ENCODE measurements at places on chromosomes 13 and 19.

DNA sequence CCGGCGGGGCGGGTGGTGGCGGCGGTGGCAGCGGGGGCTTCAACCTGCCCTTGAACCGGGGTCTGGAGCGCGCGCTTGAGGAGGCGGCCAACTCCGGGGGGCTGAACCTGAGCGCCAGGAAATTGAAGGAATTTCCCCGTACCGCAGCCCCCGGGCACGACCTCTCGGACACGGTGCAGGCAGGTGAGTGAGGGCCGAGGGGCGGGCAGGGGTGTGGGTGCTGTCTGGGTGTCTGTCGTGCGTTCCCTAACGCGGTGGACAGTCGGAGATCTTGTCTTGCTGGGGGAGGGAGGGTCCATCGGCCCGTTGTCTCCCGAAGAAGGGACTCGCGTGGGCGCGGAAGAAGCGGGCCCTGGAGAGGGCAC, 533 bp downstream of the LRCH1 start:
- H3K27ac ChIP-seq = no peak overlapping the region
- DNase-seq = peak; percentile 19
- H3K27me3 ChIP-seq = peaks cover 45% of the 10 kb centered on the region
- H3K4me3 ChIP-seq = peak overlapping the region; percentile 77
- no peaks in the 10 kb centered on the region for H3K4me1 ChIP-seq

- no peaks in the 10 kb centered on the region for H3K36me3 ChIP-seq
- DNase-seq = peak; percentile 72
- H3K27ac ChIP-seq = no peak overlapping the region
- no peak overlapping the region for H3K4me3 ChIP-seq
- H3K27me3 ChIP-seq = no peaks in the 10 kb centered on the region
- H3K4me1 ChIP-seq = peaks cover 5% of the 10 kb centered on the region
These were observed 264.5 kb downstream of the TDRD3 start for GRCh38 chr13:60661521-60661920.

DNA sequence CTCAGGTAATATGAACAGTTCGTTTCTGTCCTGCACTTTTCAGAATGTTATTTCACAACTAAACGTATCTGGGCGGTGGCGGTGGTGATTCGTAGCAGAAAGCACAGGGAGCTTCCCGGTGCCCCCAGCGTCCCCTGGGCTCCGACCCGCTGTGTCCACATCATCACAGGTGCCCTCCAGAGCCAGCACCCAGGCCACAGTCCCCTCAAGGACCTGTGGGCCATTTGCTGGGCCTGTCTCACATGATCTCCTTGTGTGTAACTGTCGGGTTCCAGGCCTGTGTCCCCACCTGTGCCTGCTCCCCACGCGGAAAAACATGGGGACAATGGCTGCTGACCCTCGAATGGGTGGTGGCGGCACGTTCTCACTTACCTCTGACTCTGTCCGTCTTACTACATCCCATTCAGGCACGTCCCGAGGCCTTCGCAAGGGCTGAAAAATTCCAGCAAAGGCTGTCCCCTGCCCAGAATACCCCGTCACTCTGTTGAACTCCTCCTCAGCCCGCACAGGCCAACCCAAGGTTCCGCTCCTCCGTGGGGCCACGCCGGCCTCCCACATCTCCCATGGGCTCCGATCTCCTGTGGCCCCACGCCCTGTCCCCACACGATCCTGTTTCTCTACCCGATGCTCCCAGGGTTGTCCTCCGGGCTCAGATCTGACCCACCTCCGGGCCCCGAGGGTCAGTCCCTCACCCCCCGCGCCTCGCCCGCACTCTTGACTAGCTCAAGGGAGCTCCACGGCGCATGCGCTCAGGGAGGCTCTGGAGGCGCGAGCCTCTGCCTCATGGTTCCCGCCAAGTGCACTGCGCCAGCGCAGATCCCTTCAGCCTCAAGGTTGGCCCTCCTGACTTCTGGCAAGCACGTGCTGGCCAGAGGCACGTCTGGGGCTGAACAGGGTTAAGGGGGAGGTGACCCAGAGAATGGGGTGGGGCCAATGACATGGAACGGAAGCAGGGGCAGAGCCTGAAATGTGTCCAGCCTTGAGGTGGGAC, 21.2 kb downstream of the DEDD2 start:
- H3K27ac ChIP-seq = no peak overlapping the region
- no peaks in the 10 kb centered on the region for H3K36me3 ChIP-seq
- H3K4me3 ChIP-seq = no peak overlapping the region
- peaks cover 6% of the 10 kb centered on the region for H3K27me3 ChIP-seq
- H3K4me1 ChIP-seq = no peaks in the 10 kb centered on the region

DNA sequence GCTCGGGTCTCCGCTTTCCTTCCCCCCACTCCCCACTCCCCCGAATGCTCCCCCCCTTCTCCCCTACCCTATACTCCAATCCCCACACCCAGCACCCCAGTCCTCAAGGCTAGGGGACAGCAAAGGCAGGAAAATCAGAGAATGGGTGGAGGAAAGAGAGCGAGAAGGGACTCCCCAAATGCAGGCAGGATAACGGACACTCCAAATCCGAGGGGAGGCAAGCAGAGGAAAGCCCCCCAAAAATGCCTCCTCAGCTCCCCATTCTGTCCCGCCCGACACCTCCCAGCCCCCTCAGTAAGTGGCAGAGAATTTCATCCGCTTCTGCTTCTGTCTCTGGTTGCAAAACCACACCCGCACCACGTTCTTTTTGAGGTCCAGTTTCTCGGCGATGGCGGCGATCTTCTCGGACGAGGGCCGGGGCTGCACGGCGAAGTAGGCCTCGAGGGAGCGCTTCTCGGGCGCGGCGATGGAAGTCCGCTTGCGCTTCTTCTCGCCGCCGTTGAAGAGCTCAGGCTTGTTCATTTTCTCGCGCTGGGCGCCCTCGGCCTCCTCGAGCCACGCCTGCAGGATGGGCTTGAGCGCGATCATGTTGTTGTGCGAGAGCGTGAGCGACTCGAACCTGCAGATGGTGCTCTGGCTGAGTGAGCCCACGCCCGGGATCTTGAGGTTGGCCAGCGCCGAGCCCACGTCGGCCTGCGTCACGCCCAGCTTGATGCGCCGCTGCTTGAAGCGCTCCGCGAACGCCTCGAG, 2.1 kb downstream of the POU4F1 start:
- DNase-seq = peak; percentile 71
- H3K27ac ChIP-seq = no peak overlapping the region
- peaks cover 17% of the 10 kb centered on the region for H3K4me1 ChIP-seq
- H3K36me3 ChIP-seq = no peaks in the 10 kb centered on the region

DNA sequence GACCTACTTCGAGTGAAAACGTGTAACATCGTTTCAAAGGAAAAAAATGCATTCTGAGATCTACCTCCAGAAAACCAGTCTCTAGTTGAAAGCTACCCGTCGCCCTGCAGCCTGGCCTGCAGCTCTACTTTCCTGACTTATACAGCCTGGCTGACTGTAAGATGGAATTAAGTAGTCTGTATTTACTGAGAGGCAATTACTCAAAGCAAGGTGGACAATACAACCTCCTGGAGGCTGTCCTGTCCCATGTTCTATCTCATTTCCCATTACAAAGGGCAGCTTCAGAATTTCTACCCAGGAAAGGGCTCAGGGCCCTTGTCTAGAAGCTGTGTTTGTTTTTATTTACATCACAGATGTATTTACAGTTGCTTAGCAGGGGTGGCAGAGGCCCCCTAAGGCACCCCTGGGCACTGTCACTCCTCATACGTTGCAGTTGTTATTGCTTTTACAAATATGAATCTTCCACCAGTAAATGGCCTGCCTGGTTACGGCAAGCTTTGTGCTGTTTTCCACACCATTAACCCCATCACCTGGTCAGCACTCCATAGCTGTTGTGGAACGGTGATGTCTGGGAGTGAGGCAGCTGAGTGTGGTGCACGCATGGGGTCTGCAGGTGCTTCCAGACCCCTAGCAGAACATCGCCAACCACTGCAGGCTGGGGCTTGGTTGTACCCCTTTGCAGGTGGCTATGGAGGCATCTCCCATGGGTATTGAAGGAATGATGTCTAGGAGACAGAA, 46.3 kb upstream of the MTIF3 start:
- no peaks in the 10 kb centered on the region for H3K36me3 ChIP-seq
- peak; percentile 42 for DNase-seq
- H3K27me3 ChIP-seq = no peaks in the 10 kb centered on the region
- peaks cover 15% of the 10 kb centered on the region for H3K4me1 ChIP-seq
- no peak overlapping the region for H3K4me3 ChIP-seq
- no peak overlapping the region for H3K27ac ChIP-seq

- H3K27me3 ChIP-seq = no peaks in the 10 kb centered on the region
- no peaks in the 10 kb centered on the region for H3K4me1 ChIP-seq
- no peak for DNase-seq
- H3K36me3 ChIP-seq = no peaks in the 10 kb centered on the region
- no peak overlapping the region for H3K27ac ChIP-seq
These were observed 35.2 kb downstream of the ZNF136 start for GRCh38 chr19:12198136-12198535.

- peaks cover 7% of the 10 kb centered on the region for H3K27me3 ChIP-seq
- H3K36me3 ChIP-seq = no peaks in the 10 kb centered on the region
- no peak overlapping the region for H3K27ac ChIP-seq
- peak; percentile 40 for DNase-seq
- no peaks in the 10 kb centered on the region for H3K4me1 ChIP-seq
These were observed 833 bp downstream of the GAMT start for GRCh38 chr19:1400281-1401137.

DNA sequence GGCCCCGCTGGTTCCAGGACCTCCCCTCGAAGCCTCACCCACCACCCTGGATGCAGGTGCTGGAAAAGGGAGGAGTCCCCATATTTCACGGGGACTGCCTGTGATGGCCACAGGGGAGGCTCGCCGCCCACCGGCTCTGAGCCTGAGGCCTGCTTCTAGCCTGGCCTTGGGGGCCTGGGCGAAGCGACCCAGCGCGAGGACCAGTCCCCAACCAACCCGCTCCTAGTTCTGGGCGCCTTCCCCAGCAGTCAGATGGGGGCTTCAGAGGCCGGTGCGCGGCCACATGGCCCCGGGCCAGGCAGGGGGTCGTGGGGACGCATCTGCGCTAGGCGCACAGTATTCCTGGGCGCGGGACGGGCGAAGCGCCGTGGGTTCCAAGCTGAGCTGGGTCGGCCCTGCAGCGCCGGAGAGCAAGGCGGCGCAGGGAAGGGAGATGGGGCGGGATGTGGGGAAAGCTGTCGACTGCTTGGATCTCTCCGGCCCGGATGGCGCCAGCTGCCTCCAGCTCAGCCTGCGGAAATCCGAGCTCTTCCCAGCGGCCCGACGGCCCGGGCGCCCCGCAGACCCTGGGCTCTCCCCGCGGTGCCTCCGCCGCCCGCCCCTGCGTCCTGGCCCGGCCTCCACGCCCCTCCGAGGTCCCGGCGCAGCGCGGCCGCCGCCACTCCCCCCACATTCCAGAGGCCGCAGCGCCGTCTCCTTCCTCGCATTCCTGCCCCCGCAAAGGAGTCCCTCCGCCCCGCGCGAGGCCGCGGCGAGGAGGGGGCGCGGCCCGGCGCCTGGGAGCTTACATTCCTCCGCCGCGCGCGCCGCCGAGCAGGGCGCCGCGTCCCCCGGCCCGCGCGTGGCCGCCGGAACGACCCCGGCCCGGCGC, at the start of gene WTIP:
Gene WTIP, plus strand, starts transcription at position 788 of the 871 bp plus-strand sequence. CDS start 217 bp downstream, outside the sequence.
- no peaks in the 10 kb centered on the region for H3K36me3 ChIP-seq
- H3K4me3 ChIP-seq = peak within 1 kb of the TSS; percentile 95
- peaks cover 21% of the 10 kb centered on the region for H3K27me3 ChIP-seq
- H3K27ac ChIP-seq = peak within 1 kb of the TSS; percentile 90
- peak; percentile 97 for DNase-seq

- H3K36me3 ChIP-seq = no peaks in the 10 kb centered on the region
- no peak overlapping the region for H3K27ac ChIP-seq
- peaks cover 7% of the 10 kb centered on the region for H3K4me1 ChIP-seq
- DNase-seq = no peak
These were observed 56.2 kb downstream of the COLGALT1 start for GRCh38 chr19:17611462-17612244.

DNA sequence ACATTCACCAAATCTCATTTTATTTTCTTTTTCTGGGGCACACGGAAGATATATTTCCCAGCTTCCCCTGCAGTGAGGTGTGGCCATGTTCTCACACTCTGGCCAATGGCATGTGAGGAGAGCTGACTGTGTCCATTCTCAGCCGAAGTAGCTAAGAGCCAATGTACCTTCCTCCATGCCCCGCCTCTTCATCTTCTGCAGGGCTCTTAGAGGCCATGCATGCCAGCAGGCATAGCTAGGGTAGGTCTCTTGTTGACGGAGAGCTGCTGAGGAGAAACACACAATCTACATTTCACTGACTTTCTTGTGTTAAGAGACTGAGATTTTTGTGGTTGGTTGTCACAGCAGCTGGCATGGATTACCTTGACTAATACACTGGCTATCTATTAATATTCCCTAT, 9.8 kb upstream of the MICU2 start:
- no peak for DNase-seq
- H3K4me1 ChIP-seq = peaks cover 6% of the 10 kb centered on the region
- no peak overlapping the region for H3K27ac ChIP-seq

DNA sequence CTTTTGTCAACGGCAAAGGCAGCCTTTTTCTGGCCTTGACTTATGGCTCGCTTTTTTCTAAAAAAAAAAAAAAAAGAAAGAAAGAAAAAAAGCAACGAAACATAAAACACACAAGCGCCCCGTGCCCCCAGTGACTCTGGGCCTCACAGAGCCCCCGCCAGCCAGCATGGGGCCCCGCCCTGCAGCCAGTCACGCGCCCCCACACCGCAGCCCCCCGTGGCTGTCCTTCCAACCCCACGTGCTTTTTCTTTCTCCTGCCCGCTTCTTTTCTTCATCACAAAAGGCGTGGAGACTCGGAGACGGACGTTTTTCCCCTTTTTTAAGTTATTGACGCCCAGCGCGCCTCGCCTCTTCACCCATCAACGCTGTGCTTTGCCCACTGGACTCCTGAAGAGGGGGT, 14.4 kb upstream of the GNA15 start:
- H3K36me3 ChIP-seq = no peaks in the 10 kb centered on the region
- no peak for DNase-seq
- no peaks in the 10 kb centered on the region for H3K27me3 ChIP-seq
- no peaks in the 10 kb centered on the region for H3K4me1 ChIP-seq
- no peak overlapping the region for H3K4me3 ChIP-seq

- no peak overlapping the region for H3K27ac ChIP-seq
- H3K4me1 ChIP-seq = peaks cover 5% of the 10 kb centered on the region
- DNase-seq = no peak
- H3K4me3 ChIP-seq = no peak overlapping the region
- H3K27me3 ChIP-seq = peaks cover 13% of the 10 kb centered on the region
- H3K36me3 ChIP-seq = no peaks in the 10 kb centered on the region
These were observed 1.7 kb downstream of the MYO1F start for GRCh38 chr19:8575467-8575997.

GRCh38 chr13:94331281-94331680, 148.2 kb downstream of the DCT start:
- no peak overlapping the region for H3K4me3 ChIP-seq
- no peaks in the 10 kb centered on the region for H3K36me3 ChIP-seq
- peaks cover 12% of the 10 kb centered on the region for H3K4me1 ChIP-seq
- DNase-seq = no peak
- no peaks in the 10 kb centered on the region for H3K27me3 ChIP-seq

- no peak overlapping the region for H3K4me3 ChIP-seq
- H3K27me3 ChIP-seq = no peaks in the 10 kb centered on the region
- no peaks in the 10 kb centered on the region for H3K4me1 ChIP-seq
- DNase-seq = no peak
- no peak overlapping the region for H3K27ac ChIP-seq
These were observed 618.7 kb upstream of the SGCG start for GRCh38 chr13:22562116-22562515.

Measured in neural progenitor cell (in vitro differentiated cells).